ENCODE measurements at places on chromosomes 2 and 18. TPM values are rescaled to one million over a fixed set of nuclear protein-coding genes. Genes with fewer than 3 reads are reported as not detected.

GRCh38 chr2:112547333-112547732 is 5.1 kb downstream of the POLR1B start:
- DNase-seq, result no peak

DNA sequence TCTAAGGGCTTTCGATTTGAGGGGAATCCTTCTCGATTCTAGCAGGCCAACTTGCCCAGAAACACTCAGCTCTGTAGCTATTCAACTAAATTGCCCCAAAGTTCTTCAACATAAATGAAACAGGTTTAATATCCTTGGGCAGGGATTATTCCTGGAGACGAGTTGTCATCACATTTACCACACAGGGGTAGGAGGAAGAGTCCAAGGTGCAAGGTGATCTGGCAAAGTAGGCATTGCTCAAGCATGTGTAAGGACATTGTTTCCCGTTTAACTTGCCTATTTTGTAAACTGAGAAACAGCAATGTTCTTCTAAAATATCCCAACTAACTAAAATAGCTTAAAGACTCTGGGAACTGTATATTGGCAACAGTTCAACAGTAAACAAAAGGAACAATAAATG is 814.3 kb downstream of the BCL11A start:
- DNase-seq, result no peak

DNA sequence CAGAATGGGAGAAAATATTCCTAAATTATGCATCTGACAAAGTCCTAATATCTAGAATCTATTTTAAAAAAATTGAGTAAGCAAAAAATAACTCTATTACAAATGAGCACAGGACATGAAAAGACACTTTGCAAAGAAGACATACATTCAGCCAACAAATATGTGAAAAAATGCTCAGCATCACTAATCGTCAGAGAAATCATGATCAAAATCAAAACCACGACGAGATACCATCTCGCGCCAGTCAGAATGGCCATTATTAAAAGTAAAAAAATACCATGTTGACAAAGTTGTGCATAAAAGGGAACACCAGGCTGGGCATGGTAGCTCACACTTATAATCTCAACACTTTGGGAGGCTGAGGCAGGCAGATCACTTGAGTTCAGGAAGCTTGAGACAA is 63.5 kb downstream of the EVA1A start:
- DNase-seq, result no peak

DNA sequence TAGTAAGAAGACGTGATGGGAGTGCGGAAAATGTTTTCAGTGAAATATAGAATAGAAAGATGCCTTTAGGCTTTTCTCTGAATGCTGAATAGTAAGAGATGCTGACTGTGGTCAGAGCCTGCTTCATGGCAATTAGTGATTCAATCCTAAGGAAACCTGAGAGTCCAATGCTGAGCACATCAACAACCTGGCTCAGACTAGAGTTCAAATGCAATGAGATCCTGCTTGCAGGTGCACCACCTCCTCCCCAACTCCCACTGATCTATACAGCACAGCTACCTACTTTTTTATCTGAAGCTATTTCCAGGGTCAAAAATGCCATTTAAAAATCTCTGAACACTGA is 65.4 kb downstream of the AAK1 start:
- no peak for DNase-seq

GRCh38 chr2:174667250-174667860 is 69.8 kb upstream of the WIPF1 start:
- DNase-seq, result no peak

GRCh38 chr18:53534695-53535094 is 689.8 kb downstream of the MBD2 start:
- peak; percentile 41 for DNase-seq

GRCh38 chr2:102603904-102604303 is 15.4 kb upstream of the SLC9A2 start:
- no peak for DNase-seq

- no peak for DNase-seq
Observed at GRCh38 chr18:45557287-45557686, 58.0 kb upstream of the SLC14A2 start.

DNA sequence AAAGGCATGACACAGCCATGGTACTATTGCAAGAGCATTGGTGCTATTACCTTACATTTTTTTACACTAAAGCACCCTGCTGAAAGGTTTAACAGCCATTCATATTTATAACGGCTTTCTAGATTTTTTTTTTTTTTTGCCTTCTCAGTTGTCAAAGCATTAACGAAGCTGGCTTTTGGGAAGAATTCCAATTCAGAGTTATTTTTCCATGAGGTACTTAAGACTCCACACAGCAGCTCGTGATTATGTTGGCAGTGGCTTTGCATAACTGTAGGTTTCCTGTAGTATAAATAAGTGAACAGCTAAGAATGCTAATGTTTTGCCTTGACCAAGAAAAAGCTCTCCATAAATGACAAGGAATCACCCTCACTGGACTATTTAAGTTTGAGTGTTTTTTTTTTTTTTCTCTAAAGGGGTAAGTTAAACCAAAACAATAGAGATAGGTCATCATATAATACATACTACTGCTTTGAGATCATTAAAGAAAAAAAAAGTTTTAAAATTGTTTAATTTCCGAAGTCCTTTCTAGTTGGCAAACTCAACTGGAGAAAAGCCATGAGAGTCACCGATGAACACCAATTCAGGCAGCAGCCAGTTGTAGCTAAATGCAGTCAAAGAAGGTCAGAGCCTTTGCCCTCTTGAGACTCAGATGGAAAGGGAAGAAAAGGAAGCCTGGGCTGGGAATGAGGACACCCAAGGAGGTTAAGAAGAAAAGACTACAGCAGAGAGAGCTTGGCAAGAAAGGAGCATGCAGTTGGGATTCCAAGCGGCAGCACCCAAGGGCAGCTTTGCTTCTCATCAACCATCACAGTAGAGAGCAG is 187.4 kb upstream of the NCKAP5 start:
- no peak for DNase-seq

DNA sequence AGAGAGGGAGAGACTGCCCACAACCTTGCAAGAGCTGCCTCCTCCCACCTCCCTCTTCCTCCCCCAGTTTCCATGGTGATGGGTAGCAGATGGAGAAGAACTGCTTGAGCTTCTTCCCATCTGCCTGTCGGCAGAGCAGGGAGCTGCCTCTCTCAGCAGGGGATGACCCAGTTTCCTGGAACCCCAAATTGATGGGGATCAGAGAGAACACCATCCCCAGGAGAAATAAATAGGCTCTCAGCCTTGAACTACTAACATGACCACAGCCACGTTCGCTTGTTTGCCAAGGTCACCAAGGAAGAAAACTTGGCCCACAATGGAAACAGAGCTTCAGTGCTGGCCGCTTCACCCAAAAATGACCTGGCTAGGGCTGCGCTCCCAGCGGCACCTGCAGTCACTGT is 82.2 kb downstream of the ADD2 start:
- no peak for DNase-seq

GRCh38 chr2:47676261-47676926 is 106.6 kb upstream of the MSH6 start:
- DNase-seq, result no peak

DNA sequence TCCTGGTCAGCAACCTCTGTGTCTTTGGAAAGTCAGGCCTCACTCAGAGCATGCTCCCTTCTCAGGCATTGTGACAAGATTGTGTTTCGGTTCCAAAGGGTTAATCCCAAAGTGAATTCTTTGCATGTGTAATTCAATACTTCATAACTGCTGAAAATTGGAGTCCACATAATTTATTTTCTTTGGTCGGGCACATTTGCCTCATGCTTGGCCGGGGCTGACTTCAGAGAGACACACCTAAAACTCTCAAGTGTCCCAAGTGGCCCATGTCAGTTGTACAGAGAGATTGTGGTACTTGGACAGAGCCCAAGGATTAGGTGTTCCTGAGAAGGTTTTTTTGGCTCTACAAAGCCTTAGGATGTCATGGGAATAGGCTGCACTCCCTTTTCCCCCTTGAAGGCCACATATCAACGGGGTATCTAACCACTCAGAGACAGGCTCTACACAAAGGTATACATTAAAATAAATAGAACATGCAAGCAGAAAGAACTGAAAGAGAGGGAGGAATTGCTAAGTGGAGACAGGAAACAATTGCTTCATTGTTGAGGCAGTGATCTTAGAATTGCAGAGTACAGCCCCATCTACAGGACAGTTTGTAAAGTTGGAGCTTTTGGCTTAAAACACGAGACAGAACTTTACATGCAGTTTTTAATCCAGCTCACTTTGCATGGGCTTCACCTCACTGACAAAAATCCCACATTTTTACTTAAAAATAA is 1232.3 kb upstream of the ZEB2 start:
- no peak for DNase-seq

GRCh38 chr18:2985628-2986027 is 27.3 kb downstream of the LPIN2 start:
- no peak for DNase-seq

- no peak for DNase-seq
Observed at GRCh38 chr2:149375801-149376361, 45.5 kb downstream of the LYPD6 start.

GRCh38 chr2:136905779-136906178 is 140.4 kb downstream of the THSD7B start:
- DNase-seq, result no peak

DNA sequence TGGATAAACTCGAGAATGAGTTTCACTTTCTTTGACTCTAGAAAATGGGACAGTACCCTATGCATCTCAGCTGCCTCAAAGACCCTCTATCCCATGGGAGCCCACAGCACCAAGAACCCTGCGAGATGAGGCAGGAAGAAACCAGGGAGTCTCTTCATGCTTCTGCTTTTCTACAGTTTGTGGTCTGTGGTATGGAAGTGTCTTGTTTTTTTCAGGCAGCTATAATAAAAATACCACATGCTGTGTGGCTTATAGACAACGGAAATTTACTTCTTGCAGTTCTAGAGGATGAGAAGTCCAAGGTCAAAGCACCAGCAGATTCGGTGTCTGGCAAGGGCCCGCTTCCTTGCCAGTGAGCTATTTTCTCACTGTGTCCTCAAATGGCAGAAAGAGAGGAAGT is 257.9 kb downstream of the SUCLG1 start:
- no peak for DNase-seq

DNA sequence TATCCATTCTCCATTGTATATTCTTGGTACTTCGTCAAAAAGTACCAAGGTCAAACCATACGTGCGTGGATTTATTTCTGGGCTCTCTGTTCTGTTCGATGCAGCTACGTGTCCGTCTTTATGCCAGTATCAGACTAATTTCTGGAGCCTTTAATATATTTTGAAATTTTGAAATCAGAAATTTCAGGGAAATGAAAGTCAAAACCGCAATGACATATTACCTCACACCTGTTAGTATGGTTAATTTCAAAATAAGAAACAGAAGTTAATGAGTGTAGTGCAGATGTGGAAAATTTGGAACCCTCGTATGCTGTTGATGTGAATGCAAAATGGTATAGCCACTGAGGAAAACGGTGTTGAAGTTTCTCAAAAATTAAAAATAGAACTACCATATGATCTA is 156.1 kb upstream of the TRIB2 start:
- no peak for DNase-seq

DNA sequence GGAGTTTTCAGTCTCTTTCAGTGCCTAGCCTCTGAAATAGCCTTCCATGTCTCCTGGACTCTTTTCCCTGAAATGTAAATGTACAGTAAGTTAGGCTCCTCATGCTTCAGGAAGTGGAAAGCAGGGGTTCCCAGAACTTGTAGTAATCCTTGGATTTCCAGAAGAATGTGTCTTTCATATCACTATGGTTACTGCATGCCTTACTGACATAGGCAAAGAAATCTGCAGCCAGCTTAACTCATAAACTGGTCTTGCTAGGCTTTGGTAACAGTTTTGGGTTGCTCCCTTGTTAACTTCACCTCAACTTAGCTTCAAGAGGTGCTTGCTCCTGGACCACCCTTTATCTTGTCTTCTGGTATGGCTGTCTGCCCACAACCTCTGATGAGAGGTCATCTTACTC is 686.8 kb upstream of the DDX18 start:
- no peak for DNase-seq

DNA sequence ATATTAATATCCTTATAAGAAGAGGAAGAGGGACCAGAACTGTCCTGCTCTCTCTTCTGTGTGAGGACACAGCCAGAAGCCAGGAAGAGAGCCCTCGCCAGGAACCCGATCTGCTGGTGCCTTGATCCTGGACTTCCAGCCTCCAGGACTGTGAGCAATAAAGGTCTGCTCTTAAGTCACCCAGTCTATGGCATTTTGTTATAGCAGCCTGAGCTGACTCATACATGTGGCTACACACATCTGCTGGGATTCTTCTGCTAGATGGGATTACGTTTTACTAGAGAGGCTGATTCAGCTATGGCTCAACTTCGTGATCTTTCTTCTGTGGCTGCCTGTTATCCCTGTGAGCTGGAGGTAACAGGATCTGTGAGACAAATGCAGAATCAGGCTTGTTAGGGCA is 29.6 kb downstream of the ARL4C start:
- no peak for DNase-seq

The LMAN1 gene
- total RNA-seq, result 53.6 TPM

The MTX2 gene
- 55.4 TPM for total RNA-seq

The ZNF385B gene
- total RNA-seq, result 4.1 TPM

The SULT1C2 gene
- 0.55 TPM for total RNA-seq

The LOXL3 gene
- total RNA-seq, result 2.6 TPM

The LBX2 gene
- 0.52 TPM for total RNA-seq

The CTAGE1 gene
- total RNA-seq, result not detected

The GPR55 gene
- not detected for total RNA-seq

Data from left ventricle myocardium superior (tissue), 1 donor.